Neural cell (in vitro differentiated cells): ENCODE measurements at places on chromosomes 13 and 19. TPM values are rescaled to one million over a fixed set of nuclear protein-coding genes. Genes with fewer than 3 reads are reported as not detected.

DPF1 gene
- 118 and 132 TPM in 2 replicates for polyA plus RNA-seq

CEACAM7 gene
- polyA plus RNA-seq = not detected in 2 replicates

PODNL1 gene
- not detected in 2 replicates for polyA plus RNA-seq

ELF1 gene
- 1.1 and 2.0 TPM in 2 replicates for polyA plus RNA-seq

ZNF497 gene
- 13.7 and 18.4 TPM in 2 replicates for polyA plus RNA-seq

NDUFA11 gene
- 529 and 594 TPM in 2 replicates for polyA plus RNA-seq

MAN2B1 gene
- polyA plus RNA-seq = 11.5 and 23.4 TPM in 2 replicates

ZNF729 gene
- polyA plus RNA-seq = 0.09 TPM in 1 of 2 replicates, not detected in the other
